ENCODE measurements at places on chromosomes 3 and 15.

GRCh38 chr3:184361532-184361931 is at the start of the genes CLCN2 and POLR2H:
Gene CLCN2 (minus strand): TSS chr3:184361605. CDS start chr3:184361479, 126 bp downstream.
Gene POLR2H (plus strand): TSS chr3:184361710. CDS start chr3:184363493, 1,783 bp downstream.
- no peak for DNase-seq

GRCh38 chr3:11282250-11283138 is 10.3 kb downstream of the ATG7 start:
- no peak for DNase-seq

DNA sequence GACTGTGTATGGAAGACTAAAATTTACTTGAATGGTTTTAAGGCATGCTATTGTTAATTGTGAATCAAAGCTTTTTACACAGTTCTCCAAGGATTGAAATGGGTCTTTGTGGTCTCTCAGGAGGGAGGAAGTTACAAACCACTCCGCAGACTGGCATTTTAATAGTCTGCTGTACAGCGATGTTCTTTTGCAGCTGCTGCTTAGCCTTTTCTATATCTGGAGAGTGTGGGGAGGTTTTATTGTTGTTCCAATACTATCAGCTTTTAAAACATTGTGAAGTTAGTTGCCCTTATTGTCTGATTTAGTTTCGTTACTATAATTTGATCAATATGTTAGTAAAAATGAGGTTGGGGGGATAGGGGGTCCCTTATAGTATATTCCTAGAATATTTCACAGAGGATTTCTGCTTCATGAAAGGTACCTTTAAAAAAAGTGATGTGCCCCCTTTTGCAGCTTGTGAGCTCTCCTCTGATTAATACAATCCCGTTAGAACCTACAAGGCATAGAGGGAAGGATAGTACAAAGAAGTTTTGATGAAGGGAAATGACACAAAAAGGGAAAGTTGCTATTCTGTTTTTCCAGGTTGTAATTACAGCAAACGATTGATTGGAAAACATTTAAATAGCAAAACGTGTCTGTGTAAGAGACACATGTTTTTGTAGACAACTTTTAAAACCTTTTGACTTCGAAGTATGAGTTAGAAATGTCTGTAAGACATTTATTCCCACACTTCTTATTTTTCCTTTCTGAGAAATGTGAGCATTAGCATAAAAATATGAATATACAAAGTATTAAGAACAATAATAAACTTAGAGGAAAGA is 158.3 kb upstream of the CGNL1 start:
- no peak for DNase-seq

GRCh38 chr3:9168241-9168741 is 81.2 kb downstream of the SRGAP3 start:
- peak; percentile 68 for DNase-seq

DNA sequence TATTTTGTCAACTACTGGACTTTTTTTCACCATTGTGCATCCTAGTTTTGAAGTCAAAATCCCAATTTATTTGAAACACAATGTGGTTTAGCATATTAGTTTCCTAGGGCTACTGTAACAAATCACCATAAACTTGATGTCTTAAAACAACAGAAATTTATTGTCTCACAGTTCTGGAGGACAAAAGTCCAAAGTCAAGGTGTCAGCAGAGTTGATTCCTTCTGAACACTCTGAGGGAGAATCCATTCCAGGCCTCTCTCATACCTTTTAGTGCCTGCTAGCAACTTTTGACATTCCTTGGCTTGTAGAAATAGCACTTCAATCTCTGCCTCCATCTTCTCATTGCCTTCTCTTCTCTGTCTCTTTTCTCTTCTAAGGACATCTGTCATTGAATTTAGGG is 14.9 kb upstream of the SLC27A2 start:
- DNase-seq, result no peak

DNA sequence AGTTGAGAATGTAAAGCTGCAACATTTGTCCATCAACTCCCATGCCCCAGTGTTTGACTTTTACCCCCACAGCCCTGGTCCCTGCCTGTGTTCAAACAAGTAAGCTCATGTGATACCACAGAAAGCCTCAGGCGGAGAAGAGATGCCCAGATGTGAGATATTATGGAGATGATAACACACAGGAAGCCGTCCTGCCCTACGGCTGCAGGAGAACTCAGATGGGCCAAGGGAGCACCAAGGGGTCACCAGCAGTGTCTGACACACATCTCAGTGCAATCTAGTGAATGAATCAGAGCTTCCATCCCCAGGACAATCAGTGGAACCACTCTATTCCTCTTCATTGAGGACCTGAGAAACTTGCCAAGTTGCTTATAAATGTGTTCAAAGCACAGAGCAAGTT is 14.0 kb upstream of the SPINK8 start:
- no peak for DNase-seq

DNA sequence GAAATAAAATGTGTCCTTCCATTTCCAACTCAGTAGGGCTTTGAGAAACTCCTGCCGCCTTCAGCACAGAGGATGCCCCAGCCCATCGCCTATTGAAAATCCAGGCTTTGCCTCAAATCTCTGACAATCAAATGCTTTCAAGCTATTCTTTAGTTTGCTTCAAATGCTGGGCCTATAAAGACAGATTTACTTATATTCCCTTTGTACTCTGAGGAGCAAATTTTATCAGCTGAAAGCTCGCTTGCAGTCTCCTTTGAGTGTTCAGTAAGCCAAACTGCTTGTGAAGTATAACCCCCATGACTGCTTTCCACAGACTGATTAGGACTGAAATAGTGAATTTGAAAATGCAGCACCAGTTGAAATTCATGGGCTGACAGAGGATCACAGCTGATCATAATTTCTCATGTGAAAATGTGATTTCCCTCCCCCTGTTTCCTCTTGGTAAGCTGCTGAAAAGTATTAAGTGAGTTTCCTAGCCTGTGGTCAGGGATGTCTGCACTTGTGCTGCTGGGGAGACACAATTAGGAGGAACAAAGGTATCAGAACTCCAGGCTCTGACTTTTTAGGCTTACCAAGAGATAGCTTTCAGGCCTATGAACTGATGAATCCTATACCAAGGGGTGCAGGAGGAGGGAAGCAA is 563.4 kb upstream of the TGFBR2 start:
- DNase-seq, result no peak

DNA sequence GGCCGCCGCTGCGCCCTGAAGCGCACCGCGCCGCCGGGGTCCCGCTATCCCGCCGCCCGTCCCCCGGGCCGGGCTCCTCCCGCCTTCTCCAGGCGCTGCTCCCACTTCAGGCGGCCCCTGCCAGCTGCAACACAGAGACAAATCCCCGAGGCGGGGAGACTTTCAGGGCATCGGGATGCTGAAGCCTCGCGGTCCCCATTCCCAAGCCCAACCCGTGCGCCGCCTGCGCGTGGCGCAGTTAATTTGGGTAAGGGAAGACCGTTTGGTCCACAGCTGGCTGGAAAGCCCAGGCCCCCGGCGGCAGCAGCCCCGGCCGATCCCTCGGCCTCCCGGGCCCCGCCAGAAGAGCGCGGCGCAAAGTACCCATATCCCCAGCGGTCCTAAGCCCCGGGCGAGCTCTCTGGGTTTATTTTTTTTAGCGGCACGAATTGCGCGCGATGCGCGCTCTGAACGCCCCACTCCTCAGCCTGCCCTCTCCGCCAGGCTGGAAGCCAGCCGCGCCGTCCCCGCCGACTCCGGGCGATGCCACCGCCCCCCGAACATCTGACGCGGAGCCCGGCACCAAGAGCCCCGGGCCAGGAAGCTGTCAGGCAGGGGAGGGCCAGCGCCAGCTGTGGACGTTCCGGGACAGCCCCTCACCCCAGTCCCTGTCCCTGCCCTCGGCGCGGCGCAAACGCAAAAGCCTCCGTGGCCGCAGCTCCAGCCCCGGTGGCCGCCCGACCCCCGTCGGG is 517 bp downstream of the FBN1 start:
- peak; percentile 35 for DNase-seq

GRCh38 chr3:146747051-146747450 is 141.9 kb upstream of the PLSCR5 start:
- no peak for DNase-seq

DNA sequence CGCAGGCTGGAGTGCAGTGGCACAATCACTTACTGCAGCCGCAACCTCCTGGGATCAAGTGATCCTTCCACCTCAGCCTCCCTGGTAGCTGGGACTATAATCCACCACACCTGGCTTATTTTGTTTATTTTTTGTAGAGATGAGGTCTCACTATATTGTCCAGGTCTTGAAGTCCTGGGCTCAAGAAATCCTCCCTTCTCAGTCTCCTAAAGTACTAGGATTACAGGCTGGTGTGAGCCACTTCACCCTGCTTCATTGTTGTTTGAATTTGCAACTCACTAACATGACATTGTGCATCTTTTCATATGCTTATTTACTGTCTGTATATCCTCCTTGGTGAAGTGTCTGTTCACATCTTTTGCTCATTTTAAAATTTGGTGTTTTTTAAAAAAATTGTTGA is 10.1 kb downstream of the PARP15 start:
- DNase-seq, result no peak

- DNase-seq, result no peak
Measured at GRCh38 chr3:188310270-188310710, 156.3 kb downstream of the LPP start.

DNA sequence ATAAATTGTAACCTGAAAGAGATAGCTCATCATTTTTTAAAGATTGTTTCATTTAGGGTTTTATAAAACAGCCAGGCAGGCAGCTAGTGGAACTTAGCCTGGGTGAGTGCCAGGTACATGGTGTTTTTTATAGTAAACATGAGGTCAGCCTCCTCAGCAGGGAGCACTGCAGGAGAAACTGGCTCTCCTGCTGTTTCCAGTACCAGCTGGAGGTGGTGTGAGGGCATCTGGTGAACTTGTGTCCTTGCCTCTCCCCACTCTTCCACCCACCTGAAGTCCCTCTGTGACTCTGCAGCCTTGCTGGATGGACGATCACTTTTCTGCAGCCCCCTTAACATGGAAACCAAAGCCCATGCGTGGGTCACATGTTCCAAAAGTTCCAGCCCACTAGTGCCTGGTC is 128.4 kb downstream of the FAM174B start:
- no peak for DNase-seq

- no peak for DNase-seq
Measured at GRCh38 chr3:195081242-195081963, 189.6 kb downstream of the XXYLT1 start.

GRCh38 chr15:60798821-60799220 is 319.9 kb upstream of the ICE2 start:
- DNase-seq, result peak; percentile 61

- DNase-seq, result no peak
Measured at GRCh38 chr3:45154641-45155147, 8.5 kb upstream of the CDCP1 start.

- DNase-seq, result no peak
Measured at GRCh38 chr3:30681649-30682211, 75.3 kb downstream of the TGFBR2 start.

DNA sequence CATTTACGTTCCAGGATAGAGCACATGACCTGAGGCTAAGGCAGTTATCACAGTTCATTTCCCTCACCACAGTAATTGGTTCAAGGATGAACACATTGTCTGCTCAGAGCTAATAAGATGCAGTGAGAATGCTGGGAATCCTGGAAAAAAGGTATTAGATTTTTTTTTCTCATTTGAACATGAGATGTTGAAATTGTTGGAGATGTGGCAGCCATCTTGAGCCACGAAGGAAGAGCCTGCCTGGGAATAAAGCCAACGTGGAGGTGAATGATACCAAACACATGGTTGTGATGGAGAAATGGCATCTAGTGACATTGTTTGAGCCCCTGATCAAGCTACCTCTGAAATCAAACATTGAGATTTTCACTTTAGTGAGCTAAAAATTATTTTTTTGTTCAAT is 16.0 kb upstream of the STT3B start:
- DNase-seq, result no peak

DNA sequence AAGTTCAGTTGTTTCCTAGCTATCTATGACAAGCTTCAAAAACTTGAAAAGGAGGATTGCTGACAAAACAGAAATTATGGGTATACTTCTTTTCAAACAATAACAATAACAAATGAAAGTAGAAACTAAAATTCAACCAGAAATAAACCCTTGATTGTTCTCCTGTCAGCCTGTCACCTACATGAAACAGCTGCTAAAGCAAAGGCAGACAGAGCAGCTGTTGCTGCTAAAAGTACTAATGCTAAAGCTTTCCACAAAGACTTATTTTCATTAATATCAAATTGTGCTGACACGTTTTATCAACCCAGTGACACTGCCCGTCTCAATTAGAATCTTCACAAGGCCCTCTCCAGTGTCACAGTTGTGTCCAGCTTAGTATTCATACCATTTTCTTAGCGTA is 533.2 kb upstream of the GBE1 start:
- DNase-seq, result no peak

DNA sequence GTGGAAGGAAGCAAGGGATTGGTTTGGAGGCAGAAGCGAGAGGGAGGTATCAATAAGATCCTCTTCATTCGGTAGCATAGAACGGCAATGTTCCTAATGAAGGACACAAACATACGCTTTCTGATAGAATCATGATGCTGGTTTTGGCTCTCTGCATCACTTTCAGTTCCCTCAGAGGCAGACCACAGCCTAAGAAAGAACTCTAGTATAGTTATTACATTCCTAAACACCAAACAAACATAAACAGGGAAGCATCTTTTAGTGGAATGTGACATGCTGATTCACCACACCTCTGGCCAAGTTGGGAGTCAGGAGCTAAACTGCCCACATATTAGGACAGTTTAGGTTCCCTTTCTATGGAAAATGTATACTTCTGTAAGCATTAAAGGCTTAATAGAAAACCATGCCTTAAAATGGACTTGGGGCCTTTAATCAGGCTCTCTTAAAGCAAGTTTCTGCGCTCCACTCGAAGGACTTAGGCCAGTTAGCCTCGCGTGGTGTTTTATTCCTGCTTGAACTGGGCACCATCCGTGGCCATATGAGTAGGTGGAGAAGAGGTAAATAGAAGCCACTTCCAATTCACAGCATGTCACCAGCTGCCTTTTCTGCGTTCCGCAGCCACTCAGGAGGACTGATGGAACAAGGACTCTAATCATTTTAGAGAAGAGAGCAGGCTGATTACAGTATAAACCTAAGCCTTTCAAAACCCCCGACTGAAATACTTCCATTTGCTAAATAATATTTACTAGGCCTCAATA is 53.7 kb downstream of the CD47 start:
- DNase-seq, result no peak

DNA sequence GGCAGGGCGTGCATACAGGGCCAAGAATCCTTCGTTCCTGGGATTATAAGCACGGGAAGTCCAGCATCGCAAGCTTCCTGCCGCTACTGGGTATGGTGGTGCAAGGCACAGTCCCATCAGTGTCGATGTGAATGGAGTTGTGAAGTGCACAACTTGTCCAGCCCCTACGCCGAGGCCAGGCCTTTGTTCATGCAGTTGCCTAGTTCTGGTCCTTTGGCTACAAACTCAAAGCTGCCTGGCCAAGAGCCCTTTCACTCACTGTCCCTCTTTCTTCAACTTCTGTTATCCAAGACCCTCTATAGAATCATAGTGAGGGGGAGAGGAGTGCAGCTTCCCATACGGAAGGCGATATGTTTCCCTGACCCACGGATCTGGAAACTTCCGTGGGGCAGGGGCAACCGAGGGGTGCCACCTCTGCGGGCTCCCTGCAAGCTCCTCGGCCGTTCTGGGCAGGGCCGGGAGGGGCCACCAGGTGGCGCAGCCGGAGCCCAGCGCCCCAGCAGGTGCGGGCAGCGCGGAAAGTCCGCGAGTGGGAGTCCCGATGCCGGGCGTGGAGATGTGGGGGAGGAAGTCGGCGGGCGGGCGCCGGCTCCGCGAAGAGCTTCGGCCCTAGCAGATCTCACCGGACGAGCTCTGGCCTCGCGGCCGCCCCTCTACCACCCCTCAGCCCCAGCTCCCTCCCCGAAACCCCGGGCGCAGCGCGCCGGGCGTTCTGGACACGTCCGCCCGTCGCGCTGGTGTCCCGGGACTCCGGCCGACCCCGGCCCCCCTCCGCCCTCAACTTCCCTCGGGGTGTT is 693 bp downstream of the RASGRP1 start:
- DNase-seq, result peak; percentile 95

- DNase-seq, result no peak
Measured at GRCh38 chr3:140470211-140470610, 207.7 kb upstream of the TRIM42 start.

GRCh38 chr3:11289864-11290263 is 17.7 kb downstream of the ATG7 start:
- no peak for DNase-seq
